ENCODE measurements at places on chromosomes 5 and 9.

GRCh38 chr5:69136293-69136692, 30.7 kb upstream of the CCNB1 start:
- peak; percentile 10 for DNase-seq

- peak; percentile 21 for DNase-seq
These were observed 25.6 kb downstream of the TMEFF1 start for GRCh38 chr9:100498592-100498991.

DNA sequence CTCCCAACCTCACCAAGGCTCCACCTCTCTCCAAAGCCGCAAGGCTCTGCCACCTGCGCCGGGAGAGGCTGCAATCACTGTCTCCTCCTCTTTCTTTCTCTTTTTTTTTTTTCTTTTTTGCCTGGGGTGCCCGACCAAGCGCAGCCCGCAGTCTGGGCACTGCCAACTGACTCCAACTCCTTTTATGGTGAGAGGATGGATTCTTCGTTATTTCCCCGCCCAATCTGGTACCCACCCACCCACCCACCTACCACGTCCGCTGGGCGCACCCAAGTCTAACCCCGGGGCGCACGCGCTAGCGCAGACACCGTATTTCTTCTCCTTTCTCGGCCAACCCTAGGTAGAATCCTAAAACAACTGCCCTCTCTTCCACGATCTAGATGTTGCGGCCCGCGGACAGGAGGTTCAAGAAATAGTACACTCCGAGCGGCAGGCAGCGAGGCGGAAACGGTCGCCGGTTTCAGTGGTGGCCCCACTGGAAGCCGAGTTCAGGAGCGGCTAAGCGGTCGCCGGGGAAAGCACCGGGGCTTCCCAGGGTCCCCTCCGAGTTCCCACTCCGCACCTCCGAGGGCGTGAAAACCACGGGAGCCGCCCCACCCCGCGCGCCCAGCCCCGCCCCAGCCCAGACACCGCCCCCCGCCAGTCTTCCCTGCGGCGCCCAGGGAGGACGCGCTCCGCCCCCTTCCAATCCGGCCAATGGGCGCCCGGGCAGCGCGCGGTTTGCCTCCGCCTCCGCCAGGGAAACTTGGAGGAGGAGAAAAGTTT, 385 bp upstream of the PTGER4 start:
- peak; percentile 97 for DNase-seq

- peak; percentile 76 for DNase-seq
These were observed 1.1 kb downstream of the CRAT start for GRCh38 chr9:129109537-129109903.

GRCh38 chr5:10360686-10361085, 7.2 kb downstream of the MARCHF6 start:
- no peak for DNase-seq

GRCh38 chr5:61801174-61801573, 469.1 kb downstream of the ZSWIM6 start:
- no peak for DNase-seq

DNA sequence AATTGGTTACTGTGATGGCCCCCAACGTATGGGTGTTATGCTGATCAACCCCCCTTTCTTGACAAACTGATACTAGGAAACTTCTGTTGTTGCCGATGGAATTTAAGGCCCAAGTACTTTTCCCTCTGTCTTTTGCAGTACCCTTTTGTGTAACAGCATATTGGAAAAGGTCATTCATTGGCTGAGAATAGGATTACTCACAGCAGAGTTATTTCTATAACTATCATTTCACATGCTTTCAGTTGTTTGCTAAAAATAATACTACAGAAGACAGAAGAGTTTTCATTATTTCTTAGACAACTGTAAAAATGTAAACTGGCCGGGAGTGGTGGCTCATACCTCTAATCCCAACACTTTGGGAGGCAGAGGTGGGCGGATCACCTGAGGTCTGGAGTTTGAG, 329.5 kb downstream of the KIAA0825 start:
- DNase-seq = peak; percentile 73

- no peak for DNase-seq
These were observed 47.6 kb upstream of the HOMER1 start for GRCh38 chr5:79561525-79561893.

- no peak for DNase-seq
These were observed 3.0 kb downstream of the TXNDC15 start for GRCh38 chr5:134877159-134877558.

DNA sequence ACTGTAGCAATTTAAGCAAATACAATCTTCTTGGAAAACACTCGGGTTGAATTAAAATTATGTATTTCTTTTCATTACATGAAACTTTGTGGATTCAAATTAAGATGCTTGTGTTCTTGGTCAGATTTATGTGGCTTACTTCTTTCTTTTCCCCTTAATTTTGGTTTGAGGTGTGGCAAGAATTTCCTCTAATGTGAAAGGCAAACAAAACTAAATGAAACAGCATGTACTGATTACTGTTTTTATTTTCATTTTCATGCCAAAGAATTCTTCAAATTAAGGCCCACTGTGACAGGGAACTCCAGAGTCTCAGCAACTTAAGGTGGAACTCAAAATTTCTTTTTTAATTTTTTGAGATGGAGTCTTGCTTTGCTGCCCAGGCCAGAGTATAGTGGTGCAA, at the start of gene OMD:
Gene OMD (minus strand): TSS at position 132 of the 400 bp plus-strand sequence. CDS start 6,913 bp downstream, outside the sequence.
- peak; percentile 38 for DNase-seq

GRCh38 chr9:4887556-4887955, 94.8 kb downstream of the RCL1 start:
- DNase-seq = peak; percentile 40

Data from GM03348 (cell line).